ENCODE measurements at places on chromosomes 12 and 14.
A peak's percentile ranks its signal among the peaks of the same experiment; 100 is the strongest.

- no peak for DNase-seq
These were observed 1.2 kb downstream of the KIF26A start for GRCh38 chr14:104139460-104140212.

- no peak for DNase-seq
These were observed 293 bp downstream of the IFI27L1 start for GRCh38 chr14:94081386-94081820.

- peak; percentile 44 for DNase-seq
These were observed 1.2 kb downstream of the KHNYN start for GRCh38 chr14:24430682-24431568.

- DNase-seq: no peak
These were observed 59.9 kb downstream of the LIN7A start for GRCh38 chr12:80877721-80878265.

DNA sequence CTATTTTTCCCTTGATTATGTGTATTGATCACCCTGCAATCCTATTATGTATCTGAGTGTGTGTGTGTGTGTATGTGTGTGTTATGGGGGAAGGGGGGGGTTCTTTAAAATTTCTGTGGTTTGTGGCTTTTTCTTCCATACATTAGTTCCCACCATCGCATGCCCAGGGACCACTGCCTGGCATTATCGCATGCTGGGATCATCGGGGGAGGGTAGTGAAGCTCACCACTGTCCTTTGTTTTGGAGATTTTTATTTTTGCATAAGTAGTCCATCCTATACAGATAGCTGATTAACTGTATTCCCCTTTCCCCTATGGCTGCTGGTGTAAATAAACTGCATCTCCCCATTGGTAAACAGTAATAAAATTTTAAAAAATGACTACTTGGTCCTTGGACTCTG lies 3.4 kb downstream of the ATXN7L3B start:
- DNase-seq: no peak

- DNase-seq: no peak
These were observed 217.2 kb downstream of the C12orf50 start for GRCh38 chr12:87812030-87812429.

GRCh38 chr12:103431950-103432349 lies 63.8 kb downstream of the C12orf42 start:
- no peak for DNase-seq

DNA sequence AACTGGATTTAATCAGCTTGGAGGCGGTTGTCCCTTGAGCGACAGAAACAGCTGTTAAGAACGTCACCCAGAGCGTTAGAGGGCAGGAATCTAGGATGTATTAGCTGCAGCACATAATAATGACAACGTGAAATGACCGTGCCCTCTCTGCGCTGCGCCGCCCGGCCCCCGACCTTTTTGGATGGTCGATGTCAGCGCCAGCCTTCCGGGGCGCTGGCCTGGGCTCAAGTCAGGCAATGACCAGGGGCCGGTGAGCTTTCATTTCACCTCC lies 427 bp upstream of the TMEM120B start:
- DNase-seq: no peak
